ENCODE measurements at places on chromosomes 1 and 21.

GRCh38 chr1:182217967-182218366 is 156.5 kb upstream of the ZNF648 start:
- DNase-seq: no peak

DNA sequence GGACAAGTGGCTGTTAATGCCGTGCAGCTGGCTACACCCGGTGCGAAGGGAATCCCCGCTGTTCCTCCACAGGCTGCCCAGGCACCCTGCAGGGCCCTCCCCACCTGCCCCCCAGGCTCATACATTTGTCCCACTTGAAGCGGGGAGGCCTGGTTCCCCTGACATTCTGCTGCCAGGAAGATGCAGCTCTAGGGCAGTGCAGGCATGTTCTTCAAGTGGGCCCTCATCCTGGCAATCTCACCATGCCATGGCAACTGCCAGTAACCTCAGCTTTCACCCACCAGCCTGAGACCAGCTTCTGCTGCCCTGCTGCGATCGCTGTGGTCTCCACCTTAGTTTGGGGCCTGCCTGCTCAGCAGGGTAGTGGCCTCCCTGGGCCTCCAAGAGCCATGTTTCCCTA is 151.9 kb upstream of the COL6A1 start:
- DNase-seq: no peak

DNA sequence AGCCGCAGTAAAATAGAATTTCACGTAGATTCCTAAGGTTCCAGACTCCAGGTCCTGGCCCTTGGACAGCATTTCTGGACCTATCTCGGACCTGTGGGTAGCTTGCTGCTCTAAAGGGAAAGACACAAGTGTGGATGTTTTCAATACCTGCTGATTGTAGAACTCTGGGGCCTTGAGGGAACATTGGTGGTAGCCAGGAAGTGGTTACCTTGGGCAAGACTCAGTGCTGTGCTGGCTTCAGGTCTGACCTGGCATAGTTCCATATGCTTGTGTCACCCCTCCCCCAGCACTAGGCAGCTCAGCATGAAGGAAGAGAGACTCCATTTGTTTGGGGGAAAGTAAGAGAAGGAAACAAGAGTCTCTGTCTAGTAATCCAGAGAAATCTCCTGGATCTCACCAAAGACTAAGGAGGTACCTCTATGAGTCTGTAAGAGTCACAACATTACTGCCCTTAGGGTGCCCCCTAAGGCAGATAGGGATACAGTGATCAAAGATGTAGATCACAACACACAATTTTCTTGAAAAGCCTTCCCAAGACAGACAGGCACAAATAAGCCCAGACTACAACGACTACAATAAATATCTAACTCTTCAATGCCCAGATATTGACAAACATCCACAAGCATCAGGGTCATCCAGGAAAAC is 398.8 kb downstream of the TGFB2 start:
- DNase-seq: no peak

DNA sequence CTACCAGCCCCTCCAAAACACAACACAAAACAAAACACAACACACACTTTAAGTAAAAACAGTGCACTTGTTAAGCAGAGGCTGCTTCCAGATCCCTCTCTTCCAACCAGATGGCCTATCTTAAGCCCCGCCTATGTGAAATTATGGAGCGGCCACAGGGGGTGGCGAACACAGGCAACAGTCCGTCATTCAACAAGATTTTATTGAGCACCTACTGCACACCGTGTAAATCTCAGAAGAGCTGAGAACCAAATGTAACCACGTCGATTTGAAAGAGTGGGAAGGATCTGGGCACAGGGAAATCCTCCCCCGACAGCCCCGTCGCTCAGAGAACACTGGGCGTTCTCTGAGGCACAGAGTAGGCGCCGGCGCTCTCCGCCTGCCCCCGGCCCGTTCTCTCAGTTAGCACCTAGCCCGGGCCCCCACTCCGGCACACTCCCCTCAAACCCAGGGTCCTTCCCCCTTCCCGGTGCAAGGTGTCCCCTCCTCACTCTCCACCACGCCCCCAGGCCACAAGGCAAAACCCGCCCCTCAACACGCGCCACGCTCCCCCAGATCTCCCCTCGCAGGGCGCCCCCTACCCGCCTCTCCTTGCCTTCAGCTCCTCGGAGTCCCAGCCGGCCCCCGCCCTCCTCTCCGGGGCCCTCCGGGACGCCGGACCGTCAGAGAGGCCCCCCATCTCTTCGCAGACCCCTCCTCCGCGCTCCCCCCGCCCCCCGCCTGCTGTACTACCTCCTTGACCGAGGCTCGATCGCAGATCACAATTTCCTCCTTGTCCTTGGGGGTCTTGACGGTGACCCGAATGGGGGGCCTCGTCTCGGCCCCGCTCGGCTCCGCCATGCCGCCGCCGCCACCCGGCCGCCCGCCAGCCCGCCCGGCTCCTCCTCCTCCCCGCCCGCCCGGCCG is 483 bp downstream of the UBQLN4 start:
- peak; percentile 61 for DNase-seq

- no peak for DNase-seq
Measured at GRCh38 chr1:112247961-112248360, 148.1 kb upstream of the CTTNBP2NL start.

DNA sequence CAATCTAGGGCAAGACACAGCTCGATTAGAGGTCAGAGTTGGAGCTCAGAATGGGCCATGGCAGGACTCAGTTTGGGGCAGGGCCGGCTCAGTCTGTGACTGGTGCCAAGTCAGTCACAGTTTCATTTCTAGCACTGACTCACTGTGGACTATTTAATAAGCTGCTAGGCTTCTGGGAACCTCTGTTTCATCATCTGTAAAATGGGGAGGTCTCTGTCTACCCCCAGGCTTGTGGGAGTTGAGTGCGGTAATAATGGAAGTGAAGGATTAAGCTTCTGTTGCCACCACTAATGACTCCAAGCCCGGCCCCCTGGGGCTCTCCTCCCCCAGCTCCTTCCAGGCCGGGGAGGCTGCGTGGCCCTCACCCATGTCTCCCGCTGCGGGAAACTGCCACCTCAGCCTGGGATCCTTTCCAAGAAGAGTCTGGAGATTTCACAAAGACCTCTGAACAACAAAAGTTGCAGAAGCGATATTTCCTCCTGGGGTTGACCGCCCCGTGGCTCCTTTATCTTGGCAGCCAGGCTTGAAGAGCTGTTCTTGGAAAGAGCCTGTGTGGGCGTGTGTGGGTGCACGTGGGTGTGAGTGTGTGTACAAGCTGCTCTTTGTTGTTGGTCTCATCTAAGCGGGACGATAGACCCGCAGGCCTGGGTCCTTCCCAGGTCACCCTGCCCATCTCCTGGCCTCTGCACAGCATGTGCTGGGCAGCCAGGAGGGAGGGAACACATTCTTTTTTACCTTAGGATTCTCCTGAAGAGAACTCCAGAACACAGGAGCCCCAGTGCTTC is 29.1 kb downstream of the KNCN start:
- peak; percentile 22 for DNase-seq

- DNase-seq: no peak
Measured at GRCh38 chr1:213186168-213186567, 135.1 kb downstream of the RPS6KC1 start.
